ENCODE measurements at places on chromosomes 16 and 17.

GRCh38 chr17:29549177-29549923 is 17.5 kb downstream of the ABHD15 start:
- peak; percentile 54 for DNase-seq

DNA sequence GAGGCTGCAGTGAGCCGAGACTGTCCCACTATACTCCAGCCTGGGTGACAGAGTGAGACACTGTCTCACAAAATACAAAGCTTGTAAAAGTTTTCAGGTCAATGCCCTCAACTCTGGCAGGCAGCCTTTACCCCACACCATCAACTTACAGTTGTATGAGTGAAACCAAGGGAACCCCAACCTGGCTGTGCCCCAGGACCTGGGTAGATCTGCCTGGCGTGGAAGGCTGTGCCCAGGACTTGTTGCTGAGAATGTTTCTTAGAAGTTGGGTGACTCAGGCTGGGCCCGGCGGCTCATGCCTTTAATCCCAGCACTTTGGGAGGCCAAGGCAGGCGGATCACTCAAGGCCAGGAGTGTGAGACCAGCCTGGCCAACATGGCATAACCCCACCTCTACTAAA is 7.8 kb downstream of the CES3 start:
- DNase-seq: peak; percentile 74

DNA sequence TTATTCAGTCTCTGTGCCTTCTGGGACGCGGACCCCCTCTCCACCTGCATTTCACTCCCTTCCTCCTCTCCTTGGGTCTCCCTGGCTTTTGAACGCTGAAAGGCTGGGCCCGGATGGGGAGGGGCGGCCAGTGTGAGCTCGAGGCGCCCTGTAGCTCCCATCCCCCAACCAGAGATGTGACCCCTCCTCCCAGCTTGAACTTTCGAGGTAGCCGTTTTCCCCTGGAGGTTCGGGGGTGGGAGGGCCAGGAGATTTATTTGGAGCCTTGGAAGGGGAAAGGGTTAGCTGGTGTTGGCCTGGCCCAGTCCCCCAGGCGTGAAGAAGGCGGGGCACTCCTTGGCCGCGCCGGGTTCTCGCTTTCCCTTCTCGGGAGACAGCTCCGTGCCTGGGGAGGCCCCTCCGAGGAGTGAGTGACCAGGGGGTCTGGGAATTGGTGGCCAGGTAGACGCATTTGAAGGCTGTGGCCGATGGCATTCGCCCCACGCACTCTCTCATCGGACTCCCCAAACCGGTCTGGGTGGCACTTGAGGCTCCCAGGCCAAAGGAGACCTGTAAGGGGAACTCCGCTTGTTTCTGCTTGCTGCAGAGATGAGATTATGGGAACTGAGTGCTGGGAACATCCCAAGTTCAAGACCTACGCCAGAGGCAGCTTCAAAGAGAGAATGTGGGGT is 942 bp downstream of the LDAF1 start:
- no peak for DNase-seq

GRCh38 chr17:9016941-9017552 is 4.3 kb upstream of the NTN1 start:
- DNase-seq: peak; percentile 29

DNA sequence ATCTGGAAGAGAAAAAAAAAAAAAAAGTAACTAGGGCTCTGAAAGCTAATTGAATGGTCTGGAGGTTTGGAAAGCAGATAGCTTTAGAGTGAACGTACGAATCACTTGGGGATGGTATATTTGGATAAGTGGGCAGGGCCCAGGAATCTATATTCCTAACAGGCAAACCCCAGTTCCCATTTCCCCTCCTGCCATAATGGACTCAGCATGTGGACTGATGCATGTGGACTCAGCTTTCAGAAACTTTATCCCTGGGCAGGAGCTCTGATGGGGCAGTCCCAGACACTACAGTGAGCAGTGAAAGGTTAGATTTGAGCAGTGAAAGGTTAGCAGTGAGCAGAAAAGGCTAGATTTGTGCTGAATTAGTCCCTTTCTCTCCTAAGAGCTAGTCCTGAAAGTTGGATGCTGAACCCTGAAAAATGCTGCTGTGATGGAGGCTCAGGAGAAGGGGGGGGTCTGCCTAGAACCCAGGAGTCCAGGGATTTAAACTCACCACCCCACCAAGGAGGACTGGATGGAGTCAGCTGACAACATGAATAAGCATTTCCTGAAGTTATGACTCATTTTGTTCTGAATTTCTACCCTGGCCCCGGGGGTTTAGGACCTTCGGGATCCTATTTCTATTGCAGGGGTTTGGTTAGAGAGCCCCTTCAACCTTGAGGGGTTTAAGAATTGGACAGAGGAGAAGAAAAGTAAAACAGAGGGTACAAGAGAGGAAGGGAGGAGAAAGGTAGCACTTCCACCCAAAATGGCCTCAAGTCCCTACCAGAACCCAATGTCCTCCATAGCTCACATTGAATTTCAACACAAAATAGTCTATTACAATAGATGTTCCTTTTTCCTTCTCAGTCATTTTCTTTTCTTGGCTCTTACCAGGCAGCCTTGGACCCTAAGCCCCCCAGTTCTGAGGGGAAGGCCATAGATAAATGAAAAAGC is 10.3 kb upstream of the FZD2 start:
- DNase-seq: peak; percentile 83

DNA sequence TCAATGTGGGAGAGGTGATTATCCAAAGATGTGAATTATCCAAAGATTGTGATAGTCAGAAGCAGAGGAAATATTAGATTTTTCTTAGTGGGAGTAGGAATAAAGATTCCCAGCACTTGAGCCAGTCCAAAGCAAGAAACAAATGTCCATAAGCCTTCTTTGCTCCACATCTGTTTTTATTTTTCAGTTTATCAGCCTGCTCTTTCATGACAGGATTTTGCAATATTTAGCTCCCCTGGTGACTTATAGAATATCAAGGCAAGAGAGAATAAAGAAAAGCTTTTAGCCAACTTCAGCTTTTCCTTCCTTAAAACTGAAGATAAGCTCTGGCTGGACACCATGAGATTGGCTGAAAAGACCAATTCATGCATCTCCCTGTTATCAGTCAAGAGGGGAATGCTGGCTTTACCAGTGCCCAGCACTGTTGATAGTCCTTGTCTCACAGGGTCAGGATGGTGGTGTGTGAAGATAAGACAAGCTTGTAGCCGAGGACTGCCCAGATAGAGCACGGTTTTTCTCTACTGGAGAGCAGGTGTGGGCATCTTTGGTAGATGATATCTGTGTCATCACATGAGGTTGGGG is 706.5 kb downstream of the KCNJ2 start:
- DNase-seq: no peak

- no peak for DNase-seq
Observed at GRCh38 chr16:74997042-74997491, 1.8 kb upstream of the ZNRF1 start.

Measured in M059J (cell line).